Central memory CD4-positive, alpha-beta T cell (primary cell): ENCODE measurements at places on chromosomes 4 and X.

DNA sequence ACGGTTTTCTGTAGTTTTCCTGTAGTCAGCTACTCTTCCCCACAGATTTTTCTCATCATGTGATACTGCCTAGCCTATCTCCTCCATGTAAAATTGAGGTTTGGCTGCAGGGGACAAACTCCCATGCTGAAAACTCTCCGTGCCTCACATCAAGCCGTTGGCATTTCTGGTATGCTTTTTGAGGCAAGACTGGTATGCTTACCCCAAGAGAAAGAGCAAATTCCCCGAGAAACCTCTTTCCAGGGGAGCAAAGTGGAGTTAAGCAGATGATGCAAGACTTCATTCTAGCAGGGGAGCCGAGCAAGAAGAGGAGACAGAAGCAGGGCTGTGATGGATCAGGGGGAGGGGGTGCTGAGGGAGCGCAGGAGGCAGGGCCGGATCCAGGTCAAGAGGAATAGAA, 4.8 kb downstream of the SOWAHD start:
- DNase-seq = no peak

DNA sequence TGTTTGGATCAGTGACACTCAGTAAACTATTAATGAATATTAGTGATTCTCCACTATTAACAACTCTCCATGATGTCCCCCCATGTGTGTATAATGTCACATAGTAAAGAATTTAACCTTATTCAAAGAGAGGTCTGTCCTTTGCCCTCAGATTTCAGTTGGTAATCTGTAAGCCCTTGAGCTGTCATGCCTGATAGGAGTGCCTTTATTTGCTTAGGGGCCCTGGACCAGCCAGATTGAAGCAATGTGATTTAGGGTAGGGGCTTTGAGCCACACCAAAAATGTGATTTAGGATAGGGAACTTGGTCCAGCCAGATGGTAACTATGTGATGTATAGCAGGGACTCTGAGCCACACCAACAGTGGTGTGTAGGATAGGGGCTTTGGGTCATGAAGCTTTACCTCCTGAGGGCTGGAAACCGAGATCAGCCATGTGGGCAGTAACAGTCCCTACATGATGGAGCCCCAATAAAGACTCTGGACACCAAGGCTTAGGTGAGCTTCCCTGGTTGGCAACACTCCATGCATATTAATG, 44.3 kb upstream of the PAGE4 start:
- DNase-seq = no peak

DNA sequence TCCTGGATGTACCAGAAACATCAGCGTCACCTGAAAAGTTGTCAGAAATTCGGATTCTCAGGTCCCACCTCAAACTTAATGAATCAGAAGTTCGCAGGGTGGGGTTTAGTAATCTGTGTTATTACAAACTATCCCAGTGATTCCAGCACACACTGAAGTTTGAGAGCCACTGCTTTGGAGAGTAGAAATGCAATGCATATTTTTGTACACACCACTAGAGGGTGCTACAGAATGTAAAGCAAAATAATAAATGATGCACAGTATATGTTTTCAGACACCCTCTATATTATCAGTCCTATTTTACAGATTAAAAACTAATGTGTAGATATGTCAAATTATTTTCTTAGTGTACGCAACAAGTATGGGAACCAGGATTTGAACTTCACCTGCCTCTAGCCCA, 2.4 kb upstream of the MORF4L2 start:
- DNase-seq = peak; percentile 21

DNA sequence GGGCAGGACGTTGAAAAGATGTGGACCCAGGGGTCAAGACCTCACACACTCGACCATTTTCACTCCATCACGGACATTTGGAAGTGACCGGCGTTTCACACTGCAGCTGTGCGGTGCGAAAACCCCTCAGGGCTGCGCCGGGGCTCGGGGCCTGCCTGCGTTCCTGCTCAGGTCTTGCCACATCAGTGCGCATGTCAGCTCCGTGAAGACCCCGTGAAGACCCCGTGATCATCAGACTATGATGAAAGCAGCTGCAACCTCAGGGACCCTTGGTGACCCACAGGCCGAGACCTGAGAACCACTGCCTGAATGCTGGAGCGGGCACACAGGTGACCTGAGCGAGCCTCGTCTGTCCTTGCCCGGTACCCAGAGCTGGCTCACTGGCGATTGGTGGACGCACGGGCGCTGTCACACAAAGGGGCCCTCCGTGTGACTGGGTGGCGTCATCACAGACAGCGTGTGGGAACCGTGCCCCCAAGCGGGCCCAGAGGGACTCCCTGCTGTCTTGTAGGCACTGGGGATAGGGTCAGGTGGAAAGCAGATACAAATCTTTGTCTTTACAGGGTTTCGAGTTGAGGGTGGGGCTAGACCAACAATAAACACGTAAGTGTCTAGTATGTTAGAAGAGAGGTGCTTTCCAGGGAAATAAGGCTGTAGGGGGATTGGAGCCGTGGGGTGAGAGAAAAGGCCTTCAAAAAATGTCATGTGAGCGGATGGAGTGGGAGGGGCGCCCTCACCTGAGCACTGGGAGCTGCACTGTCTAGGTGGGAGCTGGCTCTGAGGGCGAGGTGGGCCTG, 12.7 kb downstream of the MSANTD1 start:
- DNase-seq = no peak

DNA sequence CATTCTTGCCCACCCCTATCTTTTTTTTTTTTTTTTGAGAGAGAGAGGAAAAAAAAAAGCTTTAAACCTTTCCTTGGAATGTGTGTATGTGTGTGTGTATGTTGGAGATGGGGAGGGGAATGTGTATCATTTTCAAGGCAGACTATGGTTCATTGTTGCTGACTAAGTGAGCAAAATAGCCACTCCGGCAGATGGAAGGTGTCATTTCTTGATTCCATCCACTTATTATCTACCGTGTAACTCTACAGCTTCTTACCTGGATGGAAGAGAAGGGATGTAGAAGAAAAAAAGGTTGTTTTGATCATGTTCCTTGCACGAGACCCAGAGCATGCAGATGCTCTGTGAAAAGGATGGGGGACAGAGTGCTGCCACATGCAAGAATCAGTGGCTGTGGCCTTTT, 5.9 kb upstream of the GK2 start:
- no peak for DNase-seq

GRCh38 chrX:53438832-53439230, 4.7 kb upstream of the HSD17B10 start:
- DNase-seq = no peak

- no peak for DNase-seq
Observed at GRCh38 chrX:49995795-49996455, 73.5 kb downstream of the CLCN5 start.

GRCh38 chr4:79982601-79983322, 90.3 kb downstream of the ANTXR2 start:
- no peak for DNase-seq

GRCh38 chr4:13399257-13399656, 84.9 kb downstream of the RAB28 start:
- DNase-seq = no peak

DNA sequence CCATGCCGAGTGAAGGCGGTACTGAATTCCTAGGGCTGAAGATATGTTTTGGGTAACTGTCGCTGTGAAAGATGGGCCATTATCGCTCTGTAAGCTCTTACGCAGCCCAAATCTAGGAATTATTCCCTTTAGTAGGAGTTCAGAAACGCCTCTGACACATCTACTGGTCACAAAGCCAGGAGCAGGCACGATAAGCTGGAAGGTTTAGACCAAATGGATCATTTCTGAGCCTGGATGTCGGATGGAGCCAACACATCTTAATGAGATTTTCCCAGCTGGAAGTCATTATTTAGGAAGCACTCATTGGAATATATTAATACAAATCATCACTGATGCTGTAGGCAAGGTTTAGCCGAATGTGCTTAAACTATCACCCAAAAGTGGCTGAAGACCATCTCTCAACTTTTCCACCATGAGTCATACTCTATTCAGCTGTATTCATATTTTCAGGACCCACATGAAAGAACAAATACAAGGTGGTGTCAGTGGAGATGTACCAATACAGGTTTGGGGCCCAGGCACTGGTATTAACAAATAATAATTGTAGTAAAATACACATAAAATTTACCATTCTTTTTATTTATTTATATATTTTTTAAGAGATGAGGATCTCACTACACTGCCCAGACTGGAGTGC, 34.2 kb upstream of the ATRX start:
- DNase-seq = no peak

GRCh38 chr4:141759796-141760425, 123.5 kb downstream of the IL15 start:
- no peak for DNase-seq

- DNase-seq = no peak
Observed at GRCh38 chr4:184348311-184349233, 125.8 kb downstream of the IRF2 start.

GRCh38 chr4:140271553-140271952, 101.9 kb upstream of the SCOC start:
- DNase-seq = no peak

DNA sequence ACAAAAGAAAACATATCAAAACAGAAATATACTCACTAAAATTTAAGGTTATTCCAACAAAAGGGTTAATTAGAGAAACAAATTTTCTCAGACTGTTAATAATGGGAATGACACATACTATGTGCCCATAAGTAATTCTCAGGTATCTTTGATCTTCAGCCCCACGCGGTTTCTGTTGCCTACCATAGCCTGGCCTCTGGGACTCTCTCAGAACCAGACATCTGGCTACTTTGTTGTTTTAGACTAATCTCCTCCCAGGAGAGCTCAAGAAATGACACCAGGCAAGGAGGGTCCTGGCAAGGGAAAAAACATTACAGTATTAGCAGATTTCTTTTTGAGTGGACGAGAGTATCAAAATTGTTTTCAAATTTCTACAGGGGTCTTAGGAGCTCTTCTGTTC, 43.7 kb downstream of the SLC10A7 start:
- DNase-seq = no peak

GRCh38 chr4:6329478-6330383, 60.1 kb downstream of the WFS1 start:
- DNase-seq = no peak

DNA sequence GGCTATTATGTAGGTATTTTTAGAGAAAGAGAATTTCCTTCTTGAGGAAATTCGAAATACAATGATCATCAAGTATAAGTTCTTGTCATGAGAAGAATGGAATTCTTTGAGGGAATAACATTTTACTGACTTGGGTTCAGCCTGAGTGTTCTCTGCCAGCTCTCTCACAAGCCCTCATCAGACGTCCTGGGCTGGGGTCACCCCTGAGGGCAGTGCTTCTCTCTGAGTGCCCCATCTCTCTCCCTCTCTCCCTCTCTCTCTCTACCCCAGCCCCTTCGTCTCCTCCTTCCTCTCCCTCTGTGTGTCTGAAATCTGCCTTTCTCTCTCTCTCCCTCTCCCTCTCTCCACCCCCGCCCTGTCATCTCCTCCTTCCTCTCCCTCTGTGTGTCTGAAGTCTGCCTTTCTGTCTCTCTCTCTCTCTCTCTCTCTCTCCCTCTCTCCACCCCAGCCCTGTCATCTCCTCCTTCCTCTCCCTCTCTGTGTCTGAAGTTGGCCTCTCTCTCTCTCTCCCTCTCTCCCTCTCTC, 241.7 kb upstream of the PSAPL1 start:
- no peak for DNase-seq

- DNase-seq = no peak
Observed at GRCh38 chr4:75343333-75343732, 170.9 kb downstream of the RCHY1 start.

DNA sequence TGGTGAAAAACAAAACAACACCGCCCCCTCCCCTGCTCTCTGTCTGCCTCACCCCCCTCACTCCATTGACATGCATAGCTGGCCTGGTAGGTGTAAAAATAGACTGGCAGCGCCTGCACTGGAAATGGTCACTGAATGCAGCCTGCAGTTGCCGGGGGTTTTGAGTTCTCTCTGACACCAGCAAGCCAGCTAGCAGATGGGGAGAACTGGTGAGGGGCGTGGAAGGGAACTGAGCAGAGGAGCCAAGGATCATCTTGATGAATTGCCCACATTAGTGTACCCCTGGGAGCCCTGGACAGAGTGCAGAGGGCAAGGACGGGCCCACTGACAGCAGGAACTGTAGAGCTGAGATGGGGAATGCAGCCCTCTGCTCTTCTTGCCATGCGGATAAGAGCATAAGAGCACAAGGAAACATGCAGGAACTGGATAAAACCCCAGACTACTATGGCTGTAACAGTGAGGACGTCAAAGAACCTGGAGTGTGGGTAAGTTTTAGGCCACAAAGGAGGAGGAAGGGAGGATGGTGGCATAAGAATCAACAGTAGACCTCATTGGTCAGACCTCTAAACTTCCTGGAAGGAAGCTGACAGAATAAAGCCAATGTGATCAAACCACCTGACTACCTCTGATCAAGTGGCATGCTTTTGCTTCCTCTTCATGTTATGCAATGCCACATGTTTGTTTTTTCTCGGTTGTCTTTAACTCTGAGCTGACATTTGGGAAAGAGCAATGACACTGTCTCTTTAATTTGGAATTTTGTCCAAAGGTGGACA, 96.3 kb downstream of the ANK2 start:
- no peak for DNase-seq

- DNase-seq = no peak
Observed at GRCh38 chrX:82384401-82384800, 1123.7 kb upstream of the POU3F4 start.

- DNase-seq = no peak
Observed at GRCh38 chr4:96103086-96103485, 263.2 kb downstream of the PDHA2 start.

GRCh38 chrX:48468247-48468671, 1.8 kb downstream of the SLC38A5 start:
- DNase-seq = no peak

- no peak for DNase-seq
Observed at GRCh38 chrX:139750390-139750789, 42.4 kb upstream of the MCF2 start.

DNA sequence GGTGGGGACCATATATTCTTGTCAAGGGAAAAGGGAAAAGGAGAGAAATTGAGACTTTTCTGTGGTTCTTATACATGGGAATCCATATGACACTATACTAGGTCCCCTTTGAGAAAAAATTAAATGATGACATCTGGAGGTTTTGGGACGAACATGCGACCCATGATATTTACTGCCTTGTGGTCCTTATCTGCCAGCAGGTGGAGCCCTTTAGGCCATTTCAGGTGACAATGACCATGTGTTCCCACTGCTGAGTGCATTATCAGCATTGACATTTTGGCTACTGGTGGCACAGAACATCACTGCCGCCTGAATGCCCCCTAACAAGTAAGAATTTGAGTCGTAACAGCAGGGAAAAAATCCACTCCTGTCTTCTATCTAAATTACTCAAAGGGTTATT, 843.4 kb downstream of the FSTL5 start:
- DNase-seq = no peak
